Activated naive CD4-positive, alpha-beta T cell treated with anti-CD3 and anti-CD28 coated beads, Interleukin-2, amount 50 U/mL, for 16 hours (primary cell): ENCODE measurements at places on chromosomes 12 and 14.

- DNase-seq = peak; percentile 37
Observed at GRCh38 chr12:6167327-6168280, 32.6 kb upstream of the CD9 start.

GRCh38 chr14:57314396-57315089 lies 45.8 kb downstream of the AP5M1 start:
- DNase-seq = no peak

DNA sequence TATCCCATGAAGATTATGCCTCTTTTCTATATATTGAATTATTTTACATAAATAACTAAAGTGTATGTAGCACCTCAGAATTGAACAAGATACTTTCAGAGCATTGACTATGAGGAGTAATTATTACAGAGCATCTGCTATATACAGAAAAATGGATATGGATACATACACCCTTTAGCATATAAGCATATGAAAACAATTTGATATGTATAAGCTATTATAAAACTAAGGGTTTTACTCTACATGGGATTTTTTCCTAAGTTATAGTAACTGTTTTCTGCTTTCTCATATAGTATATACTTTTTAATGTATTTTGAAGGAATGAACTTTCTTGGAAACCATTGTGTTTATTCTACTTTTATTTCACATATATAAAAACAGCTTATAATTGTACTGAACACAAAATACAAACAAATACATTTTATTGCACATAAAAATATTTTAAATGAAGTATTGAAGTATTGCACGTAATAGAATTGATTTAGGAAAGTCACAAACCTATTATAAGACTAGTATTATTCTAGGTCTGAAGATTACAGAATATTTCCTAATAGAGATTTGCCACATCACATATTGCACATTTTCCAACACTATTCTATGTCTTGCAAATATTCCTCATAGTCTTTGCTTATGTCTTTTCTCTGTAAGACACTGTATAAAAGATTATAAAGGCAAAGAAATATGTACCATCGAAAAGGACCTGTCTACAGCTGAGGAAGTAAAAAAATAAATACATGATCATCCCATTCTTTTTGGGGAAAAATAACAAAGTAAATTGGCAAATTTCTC lies 8.4 kb downstream of the CD69 start:
- DNase-seq = no peak

- DNase-seq = no peak
Observed at GRCh38 chr14:21059842-21060613, 2.4 kb downstream of the RNASE8 start.

GRCh38 chr12:128259556-128260070 lies 7.4 kb upstream of the TMEM132C start:
- DNase-seq = no peak

DNA sequence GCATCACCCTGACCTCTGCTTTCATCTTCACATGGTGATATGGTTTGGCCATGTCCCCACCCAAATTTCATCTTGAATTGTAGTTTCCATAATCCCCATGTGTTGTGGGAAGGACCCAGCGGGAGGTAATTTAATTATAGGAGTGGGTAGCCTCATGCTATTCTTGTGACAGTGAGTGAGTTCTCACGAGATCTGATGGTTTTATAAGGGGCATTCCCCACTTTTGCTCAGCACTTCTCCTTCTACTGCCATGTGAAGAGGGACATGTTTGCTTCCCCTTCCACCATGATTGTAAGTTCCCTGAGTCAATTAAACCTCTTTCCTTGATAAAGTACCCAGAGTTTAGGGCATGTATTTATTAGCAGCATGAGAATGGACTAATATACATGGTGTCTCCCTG lies 38.2 kb downstream of the TMBIM6 start:
- DNase-seq = no peak
